ENCODE measurements at places on chromosomes 2 and 18. TPM values are rescaled to one million over a fixed set of nuclear protein-coding genes. Genes with fewer than 3 reads are reported as not detected.

The RPRM gene
- not detected for total RNA-seq

The SCG2 gene
- total RNA-seq = not detected

- DNase-seq = no peak
Observed at GRCh38 chr2:197958592-197959150, 154.3 kb downstream of the PLCL1 start.

DNA sequence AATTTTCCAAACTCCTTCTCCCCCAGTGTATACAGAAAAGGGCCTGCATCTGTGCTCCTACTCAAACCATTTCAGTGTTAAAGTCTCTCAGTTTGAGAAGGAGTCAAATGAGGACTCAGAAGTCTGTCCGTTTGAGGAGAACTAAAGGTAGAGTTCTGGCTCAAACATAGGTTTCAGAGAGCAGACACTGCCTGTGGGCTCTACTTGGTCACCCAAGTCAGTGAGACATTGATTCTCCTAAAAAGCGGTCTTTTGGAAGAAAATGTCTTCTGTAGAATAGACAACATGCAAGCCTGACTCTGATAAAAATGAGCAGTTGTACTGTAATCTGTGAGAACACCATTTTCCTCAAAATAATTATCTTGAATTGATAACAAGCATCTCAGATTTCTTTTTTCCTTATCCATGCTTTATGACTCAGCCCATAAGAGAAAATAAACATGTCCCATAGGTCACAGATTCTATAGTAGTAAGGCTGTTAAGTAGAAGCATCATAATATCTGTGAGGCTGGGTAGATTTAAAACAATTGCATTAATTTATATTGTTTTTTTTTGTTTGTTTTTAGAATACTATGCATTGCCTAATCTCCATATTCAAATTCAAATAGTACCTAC lies 82.8 kb downstream of the ASXL3 start:
- no peak for DNase-seq

GRCh38 chr2:172038604-172039003 lies 38.9 kb downstream of the METAP1D start:
- DNase-seq = no peak

- no peak for DNase-seq
Observed at GRCh38 chr2:205965707-205966106, 120.3 kb downstream of the INO80D start.

DNA sequence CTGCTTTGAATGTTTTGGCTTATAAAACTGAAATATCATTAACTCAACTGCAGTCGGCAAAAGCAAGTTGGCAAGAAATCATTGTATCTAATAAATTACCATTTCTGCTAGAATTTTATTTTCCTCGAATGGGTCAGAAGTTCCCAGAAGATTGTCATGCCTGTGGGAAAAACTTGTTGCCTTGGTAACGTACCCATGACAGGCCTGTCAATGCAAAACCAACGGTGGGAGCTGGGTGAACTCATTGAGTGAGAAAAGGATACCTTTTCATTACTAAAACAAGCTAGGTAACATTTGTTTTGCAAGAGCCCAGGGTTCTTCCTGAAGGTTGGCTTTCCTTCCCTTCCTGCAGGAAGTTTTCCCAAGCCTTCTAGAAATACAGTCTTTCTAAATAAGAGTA lies 9.5 kb downstream of the PLB1 start:
- DNase-seq = no peak

Measured in left ventricle myocardium superior (tissue), 1 donor.